ENCODE measurements at places on chromosomes 5 and 9.

DNA sequence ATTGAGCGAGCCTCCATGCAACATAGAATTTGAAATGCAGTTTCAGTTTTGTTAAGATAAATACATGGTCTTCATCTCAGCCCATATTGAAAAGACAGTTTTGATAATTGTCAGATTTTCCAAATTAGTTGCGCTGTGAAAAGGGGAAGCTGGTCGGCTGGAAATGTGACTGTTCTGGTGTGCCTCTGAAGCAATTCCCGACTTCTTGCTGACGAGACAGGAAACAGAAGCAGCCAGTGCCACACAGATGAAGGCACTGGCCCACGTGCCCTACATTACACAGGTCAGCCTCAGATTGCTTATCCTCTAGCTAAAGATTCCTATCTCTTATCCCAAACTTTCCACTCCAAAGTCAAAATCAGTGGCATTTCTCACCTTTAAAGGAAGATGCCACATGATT is 214.1 kb upstream of the TLE4 start:
- no peak for DNase-seq

DNA sequence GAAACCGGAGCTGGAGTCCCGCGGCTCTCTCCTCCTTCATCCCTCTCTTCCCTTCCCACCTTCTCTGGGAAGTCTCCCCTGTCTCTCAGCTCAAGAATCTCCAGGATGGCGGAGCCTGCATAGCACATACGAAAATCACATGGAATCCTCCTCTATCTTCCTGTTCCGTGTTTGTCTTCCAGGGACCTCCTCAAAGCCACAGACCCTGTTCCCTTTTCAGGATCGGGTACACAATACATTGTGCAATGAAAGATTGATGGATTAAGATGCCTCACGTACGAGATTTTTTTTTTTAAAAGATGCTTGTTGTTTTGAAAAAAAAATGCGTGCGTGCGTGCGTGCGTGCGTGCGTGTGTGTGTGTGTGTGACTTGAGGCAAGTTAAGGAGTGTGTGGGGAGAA is 46.6 kb upstream of the OLFM1 start:
- no peak for DNase-seq

GRCh38 chr5:42950456-42951292 is 89.4 kb downstream of the ANXA2R start:
- peak; percentile 51 for DNase-seq

DNA sequence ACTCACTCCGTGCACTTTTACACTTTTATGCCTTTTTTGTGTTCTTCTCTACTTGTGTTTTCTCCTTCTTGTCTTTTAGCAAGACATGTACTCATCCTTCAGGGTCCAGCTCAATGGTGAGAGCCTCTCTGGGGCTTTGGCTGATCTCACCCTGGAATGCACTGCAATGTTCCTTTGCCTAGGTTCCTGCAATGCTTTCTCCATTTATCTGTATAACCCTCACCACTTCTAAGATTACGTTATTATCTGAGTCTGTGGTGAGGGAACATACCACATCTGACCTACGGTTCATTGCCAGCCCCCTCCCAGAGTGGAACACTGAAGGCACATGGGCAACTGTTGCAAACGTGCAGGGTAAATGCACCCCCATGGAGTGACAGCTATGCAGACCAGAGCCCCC is 47.3 kb downstream of the KCNIP1 start:
- DNase-seq, result no peak

- DNase-seq, result no peak
Measured at GRCh38 chr9:90515510-90515909, 127.1 kb downstream of the DIRAS2 start.

- DNase-seq, result no peak
Measured at GRCh38 chr9:127192744-127193143, 70.3 kb upstream of the ANGPTL2 start.

DNA sequence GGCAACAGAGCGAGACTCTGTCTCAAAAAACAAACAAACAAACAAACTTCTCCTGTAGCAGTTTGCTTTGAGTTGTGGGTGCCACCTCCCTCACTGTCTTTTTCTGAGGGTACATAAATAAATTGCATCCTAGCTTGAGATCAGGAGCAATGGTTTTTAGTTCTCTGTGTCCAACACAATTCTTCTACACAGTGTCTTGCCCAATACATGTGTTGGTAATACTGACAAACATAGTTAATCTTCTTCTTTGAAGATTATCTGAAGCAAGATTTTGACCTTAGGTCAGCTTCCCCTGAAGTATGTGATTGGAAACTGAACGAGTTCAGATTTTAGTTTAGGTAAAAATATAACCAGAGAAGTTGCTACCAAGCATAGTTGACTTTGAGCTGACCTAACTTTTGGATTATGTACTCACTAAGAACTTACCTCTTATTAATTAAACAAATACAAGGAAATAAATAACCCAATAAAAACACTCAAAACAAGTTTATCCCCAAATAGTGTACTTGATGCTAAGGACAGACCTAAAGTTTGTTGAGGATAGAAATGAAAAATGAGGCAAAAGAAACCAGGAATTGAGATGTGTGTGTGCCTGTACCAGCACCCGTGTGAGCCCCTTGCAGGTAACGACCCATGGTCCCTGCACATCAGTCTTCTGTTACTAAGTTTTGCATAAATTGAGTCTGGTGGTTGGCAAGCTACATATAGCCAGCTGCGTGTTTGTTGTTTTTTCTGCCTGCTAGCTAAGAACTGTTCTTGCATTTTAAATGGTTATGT is 16.2 kb downstream of the TJP2 start:
- DNase-seq, result no peak

GRCh38 chr5:37668524-37669047 is 171.3 kb downstream of the GDNF start:
- DNase-seq, result no peak

- no peak for DNase-seq
Measured at GRCh38 chr5:142743592-142744441, 26.4 kb upstream of the ARHGAP26 start.

GRCh38 chr9:120892748-120893610 is 16.0 kb upstream of the PHF19 start:
- no peak for DNase-seq

GRCh38 chr9:37675661-37676060 is 24.9 kb downstream of the FRMPD1 start:
- DNase-seq, result no peak

DNA sequence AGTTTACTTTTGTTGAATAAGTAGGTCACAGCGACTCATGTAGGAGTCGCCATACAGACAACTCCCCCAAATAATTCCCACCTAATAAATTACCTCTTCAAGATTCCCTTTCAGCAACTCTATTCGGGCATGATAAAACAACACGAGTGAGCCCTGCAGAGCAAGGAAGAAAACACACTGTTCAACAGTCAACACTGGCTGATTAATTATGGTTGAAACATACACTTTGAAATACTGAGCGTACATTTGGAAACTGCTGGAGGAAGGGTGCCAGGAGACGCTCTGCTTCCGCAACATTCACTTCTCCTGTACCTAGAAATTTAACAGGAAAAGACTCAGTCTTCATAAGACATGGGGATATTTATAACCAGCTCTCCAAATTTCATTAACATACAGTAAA is 117.5 kb downstream of the TTC39B start:
- no peak for DNase-seq

- DNase-seq, result no peak
Measured at GRCh38 chr5:109326919-109327318, 82.9 kb downstream of the PJA2 start.

DNA sequence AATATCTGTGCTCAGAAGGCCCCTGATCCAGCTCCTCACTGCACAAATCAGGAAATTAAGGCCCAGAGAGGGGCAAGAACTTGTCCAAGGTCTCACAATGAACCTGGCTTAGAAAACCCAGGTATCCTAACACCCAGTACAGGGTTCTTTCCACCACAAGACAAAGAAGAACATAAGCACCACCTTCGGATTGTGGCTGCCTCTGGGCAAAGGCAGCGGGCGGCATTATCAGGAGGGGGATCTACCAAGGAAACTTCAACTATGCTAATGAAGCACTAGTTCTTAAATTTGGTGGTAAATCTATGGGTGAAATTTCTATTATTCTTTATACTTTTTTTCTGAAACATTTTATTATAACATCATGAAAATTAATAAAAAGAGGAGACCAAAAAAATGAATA is 17.9 kb downstream of the ANXA6 start:
- no peak for DNase-seq

- DNase-seq, result no peak
Measured at GRCh38 chr9:108905494-108905893, 28.4 kb downstream of the ELP1 start.

GRCh38 chr5:33846851-33847250 is 44.9 kb downstream of the ADAMTS12 start:
- no peak for DNase-seq

DNA sequence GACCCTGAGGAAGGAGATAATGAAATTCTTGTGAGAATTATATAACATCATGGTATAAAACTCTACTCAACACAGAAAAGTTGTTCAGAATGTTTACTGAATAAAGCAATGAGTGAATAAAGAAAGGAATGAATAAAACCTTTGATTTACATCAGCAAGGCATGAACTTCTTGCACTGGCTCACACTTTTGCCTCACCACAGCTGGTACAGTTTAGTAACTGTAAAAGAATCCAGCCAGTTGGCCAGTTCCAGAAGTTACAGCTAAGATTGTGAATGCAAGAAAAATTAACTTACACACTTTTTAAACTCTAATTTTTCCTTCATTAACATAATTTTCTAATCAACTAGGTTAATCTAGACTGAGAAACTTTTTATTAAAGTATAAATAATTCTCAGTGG is 490.9 kb downstream of the NFIB start:
- no peak for DNase-seq

DNA sequence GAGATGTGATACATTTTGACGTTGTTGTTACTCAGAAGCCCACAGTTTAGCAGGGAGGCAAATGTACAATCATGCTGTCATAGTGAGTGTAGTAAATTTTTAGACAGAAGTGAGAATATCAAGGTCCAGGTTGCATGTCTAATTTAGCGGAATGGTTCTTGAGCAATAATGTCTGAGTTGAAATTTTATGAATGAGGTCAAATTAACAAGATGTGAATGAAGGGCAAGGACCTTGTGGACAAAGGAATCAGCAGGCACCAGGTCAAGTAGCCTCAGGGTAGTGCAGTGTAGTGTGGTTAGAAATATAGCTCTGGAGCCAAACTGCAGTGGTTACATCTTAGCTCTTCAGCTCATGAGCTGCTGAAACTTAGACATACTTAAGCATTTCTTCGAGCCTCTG is 36.2 kb downstream of the TNFSF8 start:
- no peak for DNase-seq

DNA sequence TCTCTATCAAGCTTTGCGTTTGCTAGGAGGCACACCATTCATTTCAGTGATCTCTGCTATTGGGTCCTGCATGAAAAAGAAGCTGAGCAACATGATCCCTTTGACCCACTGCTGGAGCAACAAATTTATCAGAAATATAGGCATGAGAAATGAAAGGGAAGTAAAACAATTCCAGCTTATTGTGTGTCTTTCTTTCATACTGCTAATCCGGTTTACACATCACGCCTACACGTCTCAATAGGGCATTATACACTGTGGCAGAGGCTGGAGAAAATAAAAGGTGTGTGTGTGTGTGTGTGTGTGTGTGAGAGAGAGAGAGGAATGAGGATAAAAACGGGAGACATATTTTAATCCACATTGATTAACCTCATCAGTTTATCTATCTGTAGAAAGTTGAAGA is 2.4 kb downstream of the PTCH1 start:
- no peak for DNase-seq

GRCh38 chr9:136059851-136060670 is 35.0 kb downstream of the NACC2 start:
- no peak for DNase-seq

- DNase-seq, result no peak
Measured at GRCh38 chr5:16901021-16901644, 35.0 kb downstream of the MYO10 start.

GRCh38 chr9:19699756-19700155 is 89.1 kb downstream of the SLC24A2 start:
- no peak for DNase-seq

DNA sequence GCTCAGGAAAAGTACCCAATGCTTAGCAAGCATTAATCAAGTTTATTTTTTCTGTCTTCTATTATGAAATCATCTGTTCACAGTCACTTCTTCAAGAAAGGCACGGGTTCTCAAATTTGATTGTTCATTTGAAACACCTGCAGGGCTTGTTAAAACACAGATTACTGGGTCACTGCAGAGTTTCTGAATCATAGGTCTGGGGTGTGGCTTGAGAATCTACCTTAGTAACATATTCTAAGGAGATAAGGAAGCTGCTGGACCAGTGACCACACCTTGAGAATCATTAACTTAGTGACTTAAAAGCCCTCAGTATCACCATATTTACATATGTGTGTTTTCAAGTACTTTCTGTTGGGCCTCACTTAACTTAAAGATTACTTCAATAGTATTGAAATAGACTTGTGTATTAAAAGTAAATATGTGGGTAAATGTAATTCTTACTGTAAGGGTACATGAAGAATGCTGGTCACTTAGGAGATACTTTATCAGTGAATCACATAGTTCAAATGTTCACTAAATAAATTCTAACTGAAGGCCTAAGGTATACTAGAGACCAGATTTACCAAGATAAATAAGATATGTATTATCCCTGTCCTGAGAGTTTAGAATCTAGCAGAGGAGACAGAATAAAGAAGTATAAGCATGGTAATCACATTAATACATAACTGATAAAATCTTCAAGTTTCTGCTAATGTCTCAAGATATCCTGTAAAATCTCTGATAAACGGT is 1342.1 kb upstream of the C9orf72 start:
- no peak for DNase-seq

DNA sequence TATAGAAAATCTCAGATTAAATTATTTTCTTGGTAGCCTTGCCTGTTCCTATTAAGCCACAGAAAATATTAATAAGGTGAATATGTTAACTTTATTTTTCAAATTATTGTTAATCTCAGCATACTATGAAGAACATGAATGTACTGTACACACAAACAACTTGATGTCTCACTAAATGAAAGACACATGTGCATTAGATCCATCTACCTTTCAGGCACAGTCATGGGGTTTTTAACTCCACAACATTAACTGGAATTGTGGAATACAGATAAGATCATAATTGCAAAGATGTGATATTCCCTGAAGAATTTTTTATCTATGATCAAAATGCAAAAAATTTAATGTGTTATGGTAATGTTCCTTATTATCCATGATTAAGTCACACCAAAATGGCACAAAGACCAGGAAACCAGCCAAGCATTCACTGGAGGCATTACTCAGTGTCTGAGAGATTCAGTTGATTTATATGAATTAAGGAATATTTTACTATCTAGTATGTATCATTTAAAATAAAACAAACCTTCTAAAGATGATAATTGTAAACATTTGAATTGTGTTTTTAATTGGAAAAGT is 150.0 kb upstream of the VCAN start:
- DNase-seq, result no peak
